ENCODE measurements at places on chromosomes 1 and 21.

- no peak for DNase-seq
Observed at GRCh38 chr1:235725434-235725833, 75.8 kb upstream of the GNG4 start.

DNA sequence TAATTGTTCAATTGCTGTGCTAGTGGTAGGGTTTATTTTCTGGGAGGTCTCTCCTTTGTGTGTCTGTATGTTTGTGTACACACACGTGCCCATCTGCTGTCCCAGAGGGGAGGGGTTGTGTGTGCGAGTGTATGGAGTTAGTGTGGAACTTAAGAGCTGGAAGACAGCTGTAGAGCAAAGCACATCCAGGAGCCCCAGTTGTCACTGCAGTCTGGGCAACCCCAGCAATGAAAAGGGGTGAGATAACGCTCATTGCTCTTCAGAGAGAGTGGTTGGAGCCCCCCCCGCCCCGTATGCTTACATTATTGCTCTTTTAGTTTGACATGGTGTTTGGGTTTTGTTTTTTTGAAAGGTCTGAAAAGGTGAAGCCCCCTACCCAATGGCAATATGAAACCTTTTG, 36.9 kb downstream of the NCF2 start:
- no peak for DNase-seq

DNA sequence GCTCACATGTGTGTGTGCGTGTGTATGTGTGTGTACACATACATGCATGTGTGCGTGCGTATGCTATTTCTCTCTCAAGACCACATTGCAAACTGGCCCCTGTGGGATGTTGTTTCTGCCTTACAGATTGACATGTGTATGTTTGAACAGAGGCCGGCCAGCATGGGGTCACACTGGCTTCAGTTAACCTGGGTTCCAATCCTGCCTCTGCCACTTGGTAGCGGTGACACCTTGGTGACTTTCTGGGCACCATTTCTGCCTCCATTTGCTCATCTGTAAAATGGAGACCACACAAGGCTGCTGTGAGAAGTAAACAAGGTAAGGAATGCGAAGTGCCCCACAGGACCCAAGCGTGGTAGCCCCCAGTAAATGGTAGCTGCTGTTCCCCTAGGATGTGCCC, 51.7 kb downstream of the TCP10L start:
- DNase-seq, result no peak

- no peak for DNase-seq
Observed at GRCh38 chr1:199084293-199084692, 445.5 kb downstream of the PTPRC start.

GRCh38 chr1:210377731-210378333, 49.1 kb downstream of the HHAT start:
- DNase-seq, result no peak

GRCh38 chr1:33758698-33759097, 105.2 kb upstream of the HMGB4 start:
- no peak for DNase-seq

GRCh38 chr1:22331618-22332423, 119.8 kb upstream of the ZBTB40 start:
- no peak for DNase-seq

GRCh38 chr1:68213843-68214242, 18.5 kb downstream of the WLS start:
- no peak for DNase-seq

GRCh38 chr21:27513825-27514224, 546.9 kb upstream of the ADAMTS5 start:
- DNase-seq, result no peak

- peak; percentile 61 for DNase-seq
Observed at GRCh38 chr1:119286587-119287181, 81.9 kb upstream of the HAO2 start.

GRCh38 chr21:17536381-17536780, 23.5 kb downstream of the CXADR start:
- DNase-seq, result no peak

DNA sequence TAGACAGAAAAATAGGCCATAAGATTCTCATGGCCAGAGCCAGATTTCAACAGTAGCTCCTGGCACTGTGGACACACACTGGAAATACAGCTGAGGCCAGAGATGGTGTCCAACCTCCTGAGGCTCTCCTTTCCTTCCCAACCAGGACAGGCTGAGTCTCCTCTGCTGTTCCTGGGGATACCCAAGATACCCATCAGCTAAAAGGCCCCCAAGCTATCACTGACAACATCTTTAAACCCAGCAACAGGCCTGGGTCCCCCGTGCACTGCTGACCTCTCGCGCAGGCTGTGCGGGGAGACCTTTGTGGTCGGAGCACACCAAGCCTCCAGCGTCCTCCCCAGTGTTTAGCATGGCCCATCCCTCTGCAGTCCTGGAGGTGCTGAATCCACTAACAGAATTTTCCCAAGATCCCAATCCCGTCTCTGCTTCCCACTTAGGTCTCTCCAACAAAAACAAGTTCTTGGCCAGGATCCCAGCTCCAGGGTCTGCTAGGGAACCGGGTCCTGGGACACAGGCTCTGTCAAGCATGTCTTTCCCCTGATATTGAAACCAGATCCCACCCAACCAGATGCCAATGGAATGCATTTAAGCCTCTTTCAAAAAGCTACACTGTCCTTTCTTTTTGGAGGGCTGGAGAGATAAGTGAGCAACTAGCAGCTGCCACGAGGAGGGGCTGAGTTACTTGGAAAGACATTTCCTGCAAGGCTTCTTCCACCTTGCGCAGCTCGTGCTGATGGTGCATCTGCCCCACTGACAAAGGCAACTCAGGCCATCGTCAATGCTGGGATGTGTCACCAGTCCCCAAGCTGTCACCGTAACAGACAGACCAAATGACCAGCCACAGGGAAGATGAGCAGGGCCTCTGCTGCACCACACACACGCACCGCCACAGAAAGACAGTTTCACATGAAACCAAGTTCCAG, 73.2 kb downstream of the BCAR3 start:
- DNase-seq, result no peak

DNA sequence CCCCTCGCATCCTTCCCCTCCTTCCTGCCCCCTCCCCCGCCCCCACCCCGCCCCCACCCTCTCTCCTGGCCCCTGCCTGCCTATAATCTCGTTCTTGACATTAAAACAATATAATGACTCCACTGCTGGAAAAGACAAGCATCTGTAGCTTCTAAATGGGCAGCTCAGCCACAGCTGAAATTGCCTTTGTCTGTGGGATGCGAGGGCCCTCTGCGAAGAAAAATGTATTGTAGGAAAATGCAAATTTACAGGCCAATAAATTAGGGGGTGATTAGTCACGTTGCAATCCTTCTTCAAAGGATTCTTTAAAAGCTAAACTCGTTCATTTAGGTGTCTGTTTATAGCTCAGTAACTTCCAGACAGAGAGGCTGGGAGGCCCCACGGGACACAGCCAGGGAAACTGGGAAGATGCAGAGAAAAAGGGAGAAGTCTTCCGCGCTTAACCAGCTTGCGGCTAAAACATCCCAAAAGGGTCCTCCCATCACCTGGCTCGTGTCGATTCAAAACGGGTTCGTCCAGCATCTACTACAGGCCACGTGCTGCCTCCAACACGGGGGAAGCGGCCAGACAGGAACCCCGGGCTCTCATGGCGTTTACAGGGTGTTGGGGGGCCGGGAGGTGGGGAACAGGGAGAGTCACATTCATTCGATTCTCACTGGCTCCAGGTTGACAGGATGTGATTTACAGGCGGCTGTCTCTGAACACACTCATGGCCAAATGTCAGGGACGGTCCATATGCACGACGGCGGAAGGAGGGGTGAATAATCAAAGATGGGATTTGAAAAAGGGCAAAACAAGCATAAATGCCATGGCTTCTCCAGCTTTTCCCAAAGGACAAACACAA, 100.5 kb upstream of the ZBTB40 start:
- no peak for DNase-seq

GRCh38 chr1:21586846-21587601, 77.8 kb downstream of the ALPL start:
- DNase-seq, result no peak

GRCh38 chr1:181593042-181593441, 109.7 kb downstream of the CACNA1E start:
- no peak for DNase-seq

- DNase-seq, result no peak
Observed at GRCh38 chr1:96376846-96377245, 344.7 kb upstream of the PTBP2 start.

GRCh38 chr1:217140041-217140901, 417.0 kb upstream of the ESRRG start:
- DNase-seq, result no peak

GRCh38 chr1:55443175-55443915, 228.2 kb upstream of the USP24 start:
- DNase-seq, result no peak

GRCh38 chr21:41769111-41769510, 2.3 kb upstream of the RIPK4 start:
- no peak for DNase-seq

GRCh38 chr1:162855461-162856150, 5.4 kb downstream of the CCDC190 start:
- DNase-seq, result no peak

DNA sequence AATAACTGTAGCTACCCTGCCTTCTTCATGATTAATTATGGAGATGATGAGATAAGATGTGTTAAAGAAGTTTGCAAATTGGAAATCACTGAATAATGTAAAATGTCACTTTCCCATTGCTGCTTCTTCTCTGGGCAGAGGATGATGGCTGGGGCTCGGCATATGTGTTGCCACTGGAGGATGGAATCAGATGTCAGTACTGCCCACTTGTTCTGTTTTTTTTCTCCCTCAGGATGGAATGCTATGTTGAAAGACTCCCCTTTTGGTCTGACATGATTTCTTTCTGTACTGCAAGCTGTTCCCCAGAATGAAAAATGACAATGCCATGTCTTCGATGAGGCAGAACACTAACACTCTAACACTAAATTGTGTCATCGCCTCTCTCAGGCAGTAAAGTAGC, 373.9 kb upstream of the SPAG17 start:
- DNase-seq, result no peak

GRCh38 chr21:33800753-33801423, 114.7 kb downstream of the ATP5PO start:
- DNase-seq, result no peak

- DNase-seq, result peak; percentile 66
Observed at GRCh38 chr21:42818328-42818749, 61.0 kb downstream of the WDR4 start.

DNA sequence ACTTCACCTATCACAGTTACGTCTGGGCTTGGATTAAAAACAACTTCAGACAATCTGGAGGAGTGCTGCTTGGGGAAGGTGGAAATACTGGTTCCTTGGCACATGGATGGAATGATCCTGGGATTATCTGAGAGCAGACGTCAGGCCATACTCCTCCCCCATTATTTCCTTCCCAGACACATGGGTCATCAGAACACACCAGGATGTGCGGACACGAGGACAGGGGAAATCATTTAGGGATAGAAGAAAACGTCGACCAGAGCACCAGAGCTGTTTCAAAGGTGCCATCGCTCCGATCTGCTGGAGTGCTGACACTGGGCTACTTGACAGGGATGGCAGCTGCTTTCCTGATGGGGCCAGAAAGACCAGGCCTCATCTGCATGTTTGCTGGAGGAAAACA, 31.8 kb upstream of the ANGPTL7 start:
- no peak for DNase-seq

DNA sequence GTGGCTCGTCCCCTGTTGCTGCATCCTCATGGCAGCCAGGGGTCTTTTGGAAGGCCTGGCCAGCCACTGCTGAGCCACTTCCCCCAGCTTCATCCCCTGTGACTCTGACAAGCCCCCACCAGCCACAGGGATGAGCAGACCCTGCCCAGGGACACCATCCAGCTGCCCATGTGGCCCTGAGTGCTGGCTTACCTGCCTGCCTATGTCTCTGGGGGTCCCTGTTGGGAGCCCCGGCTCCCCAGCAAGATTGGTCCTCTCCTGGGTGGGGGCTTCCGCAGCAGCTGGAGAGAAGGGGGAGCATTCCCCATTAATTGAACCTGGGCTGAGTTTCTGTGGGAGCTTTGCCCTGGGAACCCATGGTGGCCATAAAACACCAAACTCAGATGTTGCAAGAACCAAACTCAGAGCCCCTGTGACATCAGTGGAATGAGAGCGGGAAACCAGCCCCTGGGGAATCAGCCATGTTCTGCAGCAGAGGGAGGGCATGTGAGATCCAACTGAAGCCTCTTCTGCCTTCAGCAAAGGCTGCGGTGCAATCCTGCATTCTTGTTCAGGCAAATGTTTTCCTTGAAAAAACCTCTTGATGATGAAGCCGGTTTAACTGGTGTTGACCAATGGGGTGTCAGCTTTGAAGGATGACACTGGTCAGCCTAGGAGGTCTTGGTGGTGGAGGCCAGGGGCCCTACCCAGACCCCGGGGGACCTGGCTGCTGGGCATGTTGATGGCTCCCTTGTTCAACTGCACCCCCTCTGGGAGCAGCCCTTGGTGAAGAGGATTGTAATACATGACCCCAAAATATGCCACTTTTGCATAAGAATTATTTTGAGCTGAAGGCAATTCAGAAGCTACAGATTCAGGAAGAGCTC, 28.3 kb upstream of the COL18A1 start:
- DNase-seq, result no peak

DNA sequence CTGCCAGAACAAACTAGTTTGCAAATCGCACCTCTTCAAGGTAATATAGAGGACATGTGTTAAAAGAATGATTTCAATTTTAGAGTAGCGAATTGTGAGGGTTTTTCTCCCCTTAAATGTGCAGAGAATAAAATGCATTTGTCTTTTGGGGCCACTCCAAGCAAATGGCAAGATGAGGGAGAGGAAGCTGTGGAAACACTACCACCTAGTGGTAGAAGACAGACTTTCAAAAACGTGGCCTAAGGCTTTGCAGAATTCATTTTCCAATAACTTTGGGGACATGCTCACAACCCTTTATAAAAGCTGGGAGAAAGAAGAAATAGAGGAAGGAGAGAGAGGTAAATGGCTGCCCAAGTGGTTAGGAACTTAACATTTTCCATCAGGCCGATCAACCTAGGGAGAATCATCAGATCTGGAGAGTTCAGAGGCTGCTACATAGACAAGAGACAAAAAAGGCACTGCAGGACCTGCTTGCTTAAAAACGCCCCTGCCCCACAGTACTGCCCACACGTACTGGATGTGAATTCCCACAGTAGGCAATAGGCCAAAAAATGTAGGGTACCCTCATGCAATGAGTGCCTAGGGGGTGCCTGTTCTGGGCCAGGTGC, 15.7 kb upstream of the RCAN1 start:
- DNase-seq, result no peak

- DNase-seq, result no peak
Observed at GRCh38 chr1:225654688-225655508, 2.0 kb upstream of the ENAH start.

- DNase-seq, result no peak
Observed at GRCh38 chr1:95096218-95096841, 20.8 kb upstream of the TLCD4 start.

GRCh38 chr1:152986578-152986977, 2.7 kb downstream of the SPRR1A start:
- DNase-seq, result no peak

GRCh38 chr1:94925561-94926125, 1.3 kb downstream of the CNN3 start:
- no peak for DNase-seq

GRCh38 chr1:218430822-218431221, 85.7 kb downstream of the TGFB2 start:
- DNase-seq, result no peak

GRCh38 chr1:15465674-15466073, 9.1 kb downstream of the CELA2A start:
- no peak for DNase-seq

GRCh38 chr1:8625491-8625890, 191.9 kb downstream of the RERE start:
- no peak for DNase-seq
